ENCODE measurements at places on chromosomes 3 and 15.

DNA sequence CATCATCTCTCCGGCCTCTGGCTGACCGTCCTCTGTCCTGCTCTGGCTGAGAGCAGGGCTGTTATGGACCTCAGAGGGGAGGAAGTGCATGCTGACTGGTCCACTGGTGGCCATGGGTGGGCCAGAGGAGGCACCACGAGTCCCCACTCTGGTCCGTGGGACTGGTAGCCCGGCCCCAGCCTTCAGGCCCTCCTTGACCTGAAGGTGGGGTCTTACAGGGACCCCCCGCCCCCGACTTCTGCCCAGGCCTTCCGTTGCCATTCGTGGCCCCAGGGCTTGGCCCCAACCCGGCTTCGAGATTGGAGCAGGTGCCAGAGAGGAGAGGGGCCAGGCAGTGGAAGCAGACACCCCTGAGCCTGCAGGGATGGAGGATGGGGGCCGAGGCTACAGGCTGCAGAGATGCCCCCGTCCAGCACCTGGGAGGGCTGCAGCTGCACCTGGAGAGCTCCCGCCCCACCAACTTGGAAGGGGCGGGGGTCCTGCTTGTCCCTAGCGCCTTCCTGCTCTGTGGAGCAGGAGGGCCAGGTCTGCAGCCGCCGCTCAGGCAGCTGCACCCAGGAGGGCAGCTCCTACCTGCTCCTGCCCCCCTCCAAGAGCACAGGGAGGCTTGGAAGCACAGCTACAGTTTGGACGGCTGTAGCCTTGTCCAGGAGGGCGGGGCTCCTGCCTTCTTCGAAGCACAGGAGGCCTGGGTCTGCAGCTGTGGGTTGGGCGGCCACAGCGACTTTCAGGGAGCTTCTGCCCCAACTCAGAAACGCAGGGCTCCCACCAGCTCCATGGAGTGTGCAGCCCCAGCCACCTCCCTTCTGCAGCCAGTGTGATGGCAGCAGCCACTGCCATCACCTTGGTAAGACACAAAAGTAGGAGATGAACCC, 142.5 kb downstream of the KLF13 start:
- DNase-seq = no peak

GRCh38 chr3:112007633-112008032, 8.9 kb downstream of the TAGLN3 start:
- DNase-seq = peak; percentile 91

- DNase-seq = peak; percentile 3
These were observed 16.4 kb upstream of the ST8SIA2 start for GRCh38 chr15:92377083-92377789.

GRCh38 chr3:25744470-25744869, 38.8 kb downstream of the NGLY1 start:
- DNase-seq = no peak

DNA sequence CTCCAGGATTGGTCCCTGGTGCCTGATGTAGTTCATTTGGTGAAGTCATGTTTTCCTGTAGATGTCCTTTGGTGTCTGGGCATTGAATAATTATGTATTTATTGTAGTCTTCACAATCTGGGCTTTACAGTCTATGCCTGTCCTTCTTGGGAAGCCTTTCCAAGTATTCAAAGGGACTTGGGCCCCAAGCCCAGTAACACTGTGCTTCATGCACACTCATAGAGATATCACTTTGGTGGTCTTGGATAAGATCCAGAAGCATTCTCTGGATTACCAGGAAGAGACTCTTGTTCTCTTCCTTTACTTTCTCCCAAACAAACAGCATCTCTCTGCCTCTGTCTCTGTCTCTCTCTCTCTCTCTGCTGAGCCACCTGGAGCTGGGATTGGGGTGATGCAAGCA, 281.1 kb upstream of the GOLGA6L4 start:
- DNase-seq = no peak

- no peak for DNase-seq
These were observed 55.0 kb upstream of the PRR23E start for GRCh38 chr3:127137757-127138536.

- DNase-seq = no peak
These were observed 1151.3 kb upstream of the CADM2 start for GRCh38 chr3:83807511-83807910.

GRCh38 chr3:128066114-128066513, 13.9 kb downstream of the SEC61A1 start:
- DNase-seq = no peak

GRCh38 chr15:59543721-59544547, 67.6 kb upstream of the GCNT3 start:
- DNase-seq = no peak

DNA sequence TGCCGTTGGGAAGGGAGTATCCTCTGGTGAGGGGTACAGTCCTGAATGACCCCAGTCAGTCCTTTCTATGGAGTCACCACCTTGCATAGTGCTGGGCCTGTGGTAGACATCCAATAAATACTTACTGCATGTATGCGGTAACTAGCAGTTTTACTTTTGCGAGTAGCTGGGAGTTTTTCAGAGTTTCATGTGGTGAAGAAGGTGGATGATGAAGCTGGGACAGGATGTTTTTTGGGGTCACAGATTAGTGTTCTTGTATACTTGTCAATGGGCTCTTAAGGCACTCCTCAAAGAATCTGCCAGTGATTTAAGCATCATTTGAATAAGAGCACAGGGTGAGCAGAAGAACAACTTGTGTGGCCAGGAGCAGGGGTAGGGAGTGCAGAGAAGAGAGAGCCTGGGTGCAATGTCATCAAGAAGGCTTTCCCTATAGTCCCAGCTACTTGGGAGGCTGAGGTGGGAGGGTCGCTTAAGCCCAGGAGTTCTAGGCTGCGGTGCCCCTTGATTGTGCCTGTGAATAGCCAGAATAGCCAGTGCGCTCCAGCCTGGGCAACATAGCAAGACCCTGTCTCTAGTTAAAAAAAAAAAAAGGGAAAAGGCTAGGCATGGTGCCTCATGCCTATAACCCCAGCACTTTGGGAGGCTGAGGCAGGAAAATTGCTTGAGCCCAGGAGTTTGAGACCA, 22.1 kb downstream of the PPCDC start:
- DNase-seq = no peak

GRCh38 chr15:42332331-42332730, 27.0 kb upstream of the CAPN3 start:
- DNase-seq = peak; percentile 16

DNA sequence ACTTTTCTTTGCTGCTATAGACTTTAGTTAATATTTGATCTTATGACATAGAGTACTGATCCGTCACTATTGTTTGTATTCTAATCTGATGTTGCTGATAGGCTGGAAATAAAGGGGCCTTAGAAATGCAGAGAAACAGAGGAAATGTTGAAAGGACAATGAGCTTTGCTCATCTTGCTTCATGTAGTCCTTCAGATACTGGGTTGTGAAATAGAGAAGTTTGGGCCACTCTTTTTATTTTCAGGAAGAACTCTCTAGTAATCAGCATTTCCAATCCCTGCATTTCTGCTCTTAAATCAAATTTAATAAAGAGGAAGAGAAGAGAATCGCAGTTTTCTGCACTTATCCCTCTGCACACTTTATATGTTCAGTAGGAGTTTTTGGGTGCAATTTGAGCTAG, 192.8 kb upstream of the THBS1 start:
- DNase-seq = no peak

GRCh38 chr3:129586746-129587430, 19.6 kb downstream of the PLXND1 start:
- DNase-seq = peak; percentile 79

DNA sequence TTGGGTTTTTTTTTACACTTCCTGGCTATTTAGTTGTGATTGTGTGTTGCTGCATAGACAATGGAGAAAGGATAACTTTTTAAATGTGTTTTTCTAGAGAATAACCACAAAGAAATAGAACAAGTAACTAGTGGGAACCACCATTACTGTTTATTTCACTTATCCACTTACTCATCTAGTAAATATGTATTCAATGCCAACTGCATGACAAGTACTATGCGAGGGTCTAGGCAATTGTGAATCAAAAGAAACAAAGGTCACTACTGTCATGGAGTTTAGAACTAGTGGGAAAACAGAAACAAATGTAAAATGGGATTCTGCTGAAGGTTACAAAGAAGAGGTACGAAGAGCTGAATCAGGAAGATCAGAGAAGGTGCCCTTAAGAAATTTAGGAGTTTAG, 600.9 kb upstream of the ROBO2 start:
- no peak for DNase-seq

GRCh38 chr15:49052662-49053061, 6.4 kb upstream of the SECISBP2L start:
- no peak for DNase-seq

DNA sequence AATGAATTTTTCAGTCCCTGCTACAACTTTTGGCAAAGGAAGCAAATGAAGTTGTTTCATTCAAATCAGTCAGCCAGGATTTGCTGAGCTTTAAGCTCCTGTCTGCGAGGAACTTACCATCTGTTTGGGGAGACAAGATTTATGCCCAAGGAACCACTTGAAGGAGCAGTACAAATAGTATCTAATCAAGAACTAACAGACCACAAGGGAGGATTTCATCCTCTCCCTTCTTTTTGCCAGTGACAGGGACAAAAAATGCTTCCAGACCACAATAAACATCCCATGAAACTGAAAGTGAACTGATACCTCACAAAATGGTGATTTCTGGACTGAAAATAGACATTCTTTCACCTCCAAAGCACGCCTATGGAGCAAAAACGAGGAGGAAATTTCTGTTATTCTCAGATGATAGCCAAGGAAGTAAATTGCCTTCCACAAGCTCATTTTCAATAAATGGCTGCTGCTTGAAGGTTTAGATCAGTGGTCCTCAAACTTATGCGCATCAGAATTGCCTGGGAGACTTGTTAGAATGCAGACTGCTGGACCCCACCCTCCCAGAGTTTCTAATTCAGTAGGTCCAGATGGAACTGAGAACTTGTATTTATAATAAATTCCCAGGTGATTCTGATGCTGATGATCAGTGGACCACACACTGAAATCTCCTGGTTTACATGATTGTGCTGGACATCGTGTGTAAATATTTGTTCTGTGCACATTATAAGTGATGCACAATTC, 202.4 kb upstream of the GADL1 start:
- peak; percentile 21 for DNase-seq

GRCh38 chr15:93049914-93050578, 39.0 kb downstream of the RGMA start:
- no peak for DNase-seq

DNA sequence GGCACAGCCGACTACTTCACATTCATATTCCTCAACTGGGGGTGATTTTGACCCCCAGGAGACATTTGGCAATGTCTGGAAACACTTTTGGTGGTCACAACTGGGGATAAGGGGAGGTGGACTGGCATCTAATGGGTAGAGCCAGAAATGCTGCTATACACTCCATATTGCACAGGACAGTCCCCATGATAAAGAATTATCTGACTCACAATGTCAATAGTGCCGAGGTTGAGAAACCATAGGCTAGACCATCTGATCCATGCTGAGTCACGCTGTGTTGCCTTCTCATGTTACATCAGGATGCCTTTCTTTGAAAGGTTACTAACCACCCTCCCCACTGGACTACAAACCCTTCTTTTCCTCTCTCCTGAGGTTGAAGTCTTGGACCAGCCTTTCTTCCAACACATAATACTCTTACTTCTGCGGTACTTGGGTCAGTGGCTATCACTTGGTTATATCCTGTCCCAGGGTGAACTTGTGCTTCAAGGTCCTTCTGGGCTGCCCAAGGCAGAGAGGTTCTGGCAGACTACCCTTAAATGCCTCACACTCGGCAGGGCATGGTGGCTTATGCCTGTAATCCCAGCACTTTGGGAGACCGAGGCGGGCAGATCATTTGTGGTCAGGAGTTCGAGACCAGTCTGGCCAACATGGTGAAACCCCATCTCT, 68.8 kb downstream of the CTNNB1 start:
- DNase-seq = peak; percentile 97

- DNase-seq = no peak
These were observed 62.6 kb downstream of the BTD start for GRCh38 chr3:15664144-15664543.

DNA sequence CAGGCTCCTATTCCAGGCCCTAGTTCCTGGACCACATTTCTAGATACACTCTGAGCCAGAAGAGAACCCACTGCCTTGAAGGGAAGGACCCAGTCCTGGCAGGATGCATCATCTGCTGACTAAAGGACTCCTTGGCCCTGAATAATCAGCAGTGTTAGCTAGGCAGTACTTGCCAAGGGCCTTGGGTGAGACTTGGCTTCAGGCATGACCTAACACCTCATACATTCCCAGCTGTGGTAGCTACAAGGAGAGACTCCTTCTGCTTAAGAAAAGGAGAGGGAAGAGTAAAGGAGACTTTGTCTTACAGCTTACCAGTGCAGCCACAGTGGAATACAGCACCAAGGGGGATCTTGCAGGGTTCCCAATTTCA, 26.4 kb downstream of the PEAK1 start:
- peak; percentile 66 for DNase-seq

- DNase-seq = no peak
These were observed 68.4 kb upstream of the FLNB start for GRCh38 chr3:57939775-57940174.

DNA sequence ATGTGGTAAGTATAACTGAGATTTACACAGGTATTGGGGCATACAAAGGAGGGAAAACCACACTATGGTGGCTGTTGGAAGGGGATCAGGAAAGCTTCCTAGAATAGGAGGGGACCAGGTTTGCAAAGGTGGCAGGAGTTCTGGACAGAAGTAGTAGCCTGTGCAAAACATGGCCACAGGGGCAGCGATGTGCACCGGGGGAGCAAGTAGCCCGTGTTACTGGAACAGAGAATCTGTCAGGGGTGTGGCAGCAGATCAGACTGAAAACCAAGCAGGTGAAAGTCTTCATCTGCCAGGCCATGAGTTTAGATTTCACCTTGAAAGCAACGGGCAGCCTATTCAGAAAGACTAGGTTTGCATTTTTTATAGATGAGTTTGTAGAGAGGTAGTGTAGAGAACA, 182.3 kb upstream of the LPP start:
- DNase-seq = no peak

GRCh38 chr3:198079771-198080520, 119.9 kb downstream of the LMLN start:
- peak; percentile 19 for DNase-seq

GRCh38 chr3:52176951-52177700, 20.8 kb upstream of the ALAS1 start:
- no peak for DNase-seq

GRCh38 chr3:145678401-145678800, 482.6 kb downstream of the PLOD2 start:
- no peak for DNase-seq

DNA sequence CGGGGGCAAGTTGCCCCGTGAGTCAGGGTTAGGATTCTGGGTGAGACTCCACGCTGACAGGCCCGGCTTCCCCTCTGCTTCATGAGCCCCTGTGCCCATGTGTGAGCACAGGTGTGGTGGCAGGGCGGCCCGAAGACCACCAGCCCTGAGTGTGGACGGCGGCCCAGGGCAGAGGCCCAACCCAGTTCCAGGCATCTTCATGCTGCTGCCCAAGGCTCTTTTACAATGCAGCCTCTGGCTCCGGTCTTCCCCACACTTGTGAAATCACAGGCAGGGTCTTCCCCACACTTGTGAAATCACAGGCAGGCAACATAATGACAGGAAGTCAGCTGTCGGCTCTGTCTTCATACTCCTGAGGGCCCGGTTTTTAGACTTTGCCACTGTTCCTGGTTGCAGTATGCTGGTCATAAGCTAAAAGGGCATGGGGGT, 78.8 kb downstream of the AAGAB start:
- peak; percentile 58 for DNase-seq

GRCh38 chr15:101272584-101272983, 4.7 kb downstream of the SELENOS start:
- no peak for DNase-seq

- no peak for DNase-seq
These were observed 36.1 kb downstream of the CRTC3 start for GRCh38 chr15:90565866-90566265.

All from EH (cell line).